ENCODE measurements at places on chromosomes 6 and 20.
A peak's percentile ranks its signal among the peaks of the same experiment; 100 is the strongest.

GRCh38 chr6:7960848-7961247, 50.3 kb upstream of the TXNDC5 start:
- peaks cover 42% of the 10 kb centered on the region for H3K27me3 ChIP-seq
- no peaks in the 10 kb centered on the region for H3K36me3 ChIP-seq
- H3K4me1 ChIP-seq = no peaks in the 10 kb centered on the region
- H3K4me3 ChIP-seq = no peak overlapping the region

DNA sequence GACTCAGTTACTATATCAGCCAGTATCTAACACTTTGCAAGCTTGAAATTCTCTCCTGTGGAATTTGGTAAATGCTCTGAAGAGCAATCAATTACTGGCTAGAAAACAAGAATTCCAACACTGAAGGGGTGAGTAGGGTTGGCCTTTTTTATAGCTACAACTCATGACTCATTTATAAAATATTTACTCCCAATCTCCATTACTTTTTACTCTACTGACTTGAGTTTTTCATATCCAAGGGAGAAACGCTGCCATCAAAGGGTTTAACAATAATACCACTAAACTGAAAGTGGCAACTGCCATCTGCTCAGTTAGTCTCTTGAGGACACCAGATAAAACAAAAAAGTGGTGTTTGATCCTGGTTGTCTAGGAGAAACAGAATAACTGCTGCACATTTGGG, 203.1 kb downstream of the UBE3D start:
- no peaks in the 10 kb centered on the region for H3K36me3 ChIP-seq
- H3K27ac ChIP-seq = no peak overlapping the region
- H3K4me1 ChIP-seq = no peaks in the 10 kb centered on the region

DNA sequence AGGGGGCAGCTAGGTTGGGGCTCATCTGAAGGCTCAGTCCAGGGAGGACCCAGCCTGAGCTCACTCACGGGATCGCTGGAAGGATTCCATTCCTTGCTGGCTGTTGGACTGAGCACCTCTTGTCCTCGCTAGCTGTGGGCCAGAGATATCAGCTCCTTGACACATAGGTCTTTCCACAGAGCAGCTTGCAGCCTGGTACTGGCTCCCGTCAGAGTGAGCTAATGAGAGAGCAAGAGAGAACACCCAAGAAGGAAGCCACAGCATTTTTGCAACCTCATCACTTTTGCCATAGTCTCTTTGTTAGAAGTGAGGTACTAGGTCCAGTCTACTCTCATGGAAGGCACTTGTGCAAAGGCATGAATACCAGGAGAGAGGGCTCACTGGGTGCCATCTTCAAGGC, 179.9 kb downstream of the CDC5L start:
- no peaks in the 10 kb centered on the region for H3K4me1 ChIP-seq
- peaks cover 27% of the 10 kb centered on the region for H3K27me3 ChIP-seq
- no peak for DNase-seq

DNA sequence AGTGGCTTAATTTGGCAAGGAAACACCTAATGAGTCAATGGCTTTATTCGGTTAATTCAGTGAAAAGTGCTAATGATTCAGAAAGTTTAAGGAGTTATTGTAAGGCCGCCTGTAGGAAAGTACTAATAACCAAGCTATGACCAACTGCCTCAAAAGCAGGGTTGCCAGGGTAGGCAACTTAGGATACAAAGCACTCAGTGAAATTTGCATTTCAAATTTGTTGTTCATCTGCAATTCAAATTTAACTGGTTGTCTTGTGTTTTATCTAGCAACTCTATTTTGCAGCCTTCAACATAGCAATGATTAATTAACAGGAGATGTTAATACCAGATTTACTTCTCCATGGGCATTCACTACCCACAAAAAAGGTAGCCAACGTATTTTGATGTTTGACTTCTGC, 412.3 kb downstream of the PRKN start:
- no peak for DNase-seq
- no peaks in the 10 kb centered on the region for H3K36me3 ChIP-seq
- H3K27ac ChIP-seq = no peak overlapping the region
- H3K4me3 ChIP-seq = no peak overlapping the region
- H3K27me3 ChIP-seq = no peaks in the 10 kb centered on the region
- H3K4me1 ChIP-seq = no peaks in the 10 kb centered on the region

DNA sequence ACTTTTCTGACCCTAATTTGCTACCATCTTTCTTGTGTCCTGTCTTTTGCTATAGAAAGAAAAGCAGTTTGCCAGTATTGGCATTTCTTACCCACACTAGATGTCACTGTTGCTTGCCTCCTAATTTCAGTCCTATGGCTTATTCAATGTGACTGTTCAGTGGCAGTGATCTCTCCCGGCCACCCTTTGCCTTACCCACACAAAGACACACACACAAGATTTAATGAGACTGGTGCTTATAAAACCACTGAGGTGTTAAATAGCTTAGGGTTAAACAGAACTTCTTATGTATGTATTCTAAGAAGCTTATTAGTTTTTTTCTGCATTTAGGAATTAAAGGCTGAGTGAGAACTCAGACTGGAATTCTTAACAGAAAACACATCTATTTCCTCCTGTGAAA, 233.6 kb upstream of the ASCC3 start:
- H3K4me3 ChIP-seq = no peak overlapping the region
- H3K27me3 ChIP-seq = no peaks in the 10 kb centered on the region
- no peaks in the 10 kb centered on the region for H3K4me1 ChIP-seq
- DNase-seq = no peak

DNA sequence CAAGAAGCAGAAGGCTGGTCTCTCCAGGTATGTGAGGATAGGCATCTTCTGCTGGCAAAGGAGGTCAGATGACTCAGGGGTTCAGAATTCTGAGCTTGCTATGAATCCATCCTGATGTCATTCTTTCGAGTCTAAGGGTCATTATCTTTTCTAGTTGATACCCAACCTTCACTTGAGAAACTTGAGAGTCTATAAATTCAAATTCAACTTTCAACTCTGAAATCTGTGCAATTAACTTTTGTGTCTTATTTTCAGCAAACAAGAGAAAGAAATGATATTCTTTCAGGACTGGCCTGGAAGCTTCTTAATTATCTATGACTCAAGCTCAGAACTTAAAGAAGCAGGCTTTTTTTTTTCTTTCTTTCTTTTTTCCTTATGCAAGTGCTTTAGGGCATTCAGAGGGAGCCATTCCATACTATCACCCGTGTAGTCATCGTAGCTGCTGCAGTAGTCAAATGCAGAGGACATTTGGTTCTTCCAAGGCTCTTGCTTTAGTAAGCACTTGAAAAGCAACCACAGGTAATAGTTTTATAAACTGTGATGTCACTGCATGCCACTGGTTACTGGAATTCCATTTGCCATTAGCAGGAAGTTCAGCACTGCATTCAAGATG, 93.0 kb downstream of the ADTRP start:
- H3K4me1 ChIP-seq = no peaks in the 10 kb centered on the region
- H3K27ac ChIP-seq = no peak overlapping the region
- no peak overlapping the region for H3K4me3 ChIP-seq
- no peak for DNase-seq
- no peaks in the 10 kb centered on the region for H3K36me3 ChIP-seq
- H3K27me3 ChIP-seq = peaks cover 26% of the 10 kb centered on the region

- H3K4me3 ChIP-seq = no peak overlapping the region
- H3K36me3 ChIP-seq = no peaks in the 10 kb centered on the region
- DNase-seq = no peak
- peaks cover 6% of the 10 kb centered on the region for H3K27me3 ChIP-seq
- peak overlapping the region; percentile 33 for H3K27ac ChIP-seq
Measured at GRCh38 chr6:119138906-119139541, 60.6 kb upstream of the FAM184A start.

GRCh38 chr6:6317825-6318733, 2.4 kb downstream of the F13A1 start:
- H3K27me3 ChIP-seq = peaks cover 64% of the 10 kb centered on the region
- H3K4me3 ChIP-seq = no peak overlapping the region
- H3K27ac ChIP-seq = no peak overlapping the region
- no peaks in the 10 kb centered on the region for H3K36me3 ChIP-seq

DNA sequence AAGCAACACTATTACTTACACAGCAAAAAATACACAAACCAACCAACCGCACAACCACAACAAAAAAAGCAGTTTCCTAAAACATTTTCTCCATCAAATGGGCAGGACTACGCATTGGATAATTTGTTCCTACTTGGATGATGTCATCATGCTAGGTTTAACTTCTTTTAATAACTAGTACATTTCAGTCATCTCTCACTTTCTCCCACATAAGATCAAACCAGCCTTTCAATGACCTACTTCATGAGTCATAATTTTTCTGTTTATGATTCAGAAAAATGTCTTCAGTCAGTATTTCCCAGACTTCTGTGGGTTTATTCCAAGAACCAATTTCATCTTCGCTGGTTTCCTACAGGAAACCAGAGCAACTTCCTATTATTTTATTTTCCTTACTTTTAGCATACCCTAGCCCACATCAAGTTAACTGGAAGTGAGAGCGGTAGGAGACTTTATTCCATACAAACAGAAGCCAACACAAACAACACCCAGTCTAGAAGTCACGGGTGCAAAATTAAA, 134.2 kb downstream of the GMDS start:
- peak overlapping the region; percentile 82 for H3K27ac ChIP-seq
- peaks cover 16% of the 10 kb centered on the region for H3K4me1 ChIP-seq
- no peaks in the 10 kb centered on the region for H3K27me3 ChIP-seq

DNA sequence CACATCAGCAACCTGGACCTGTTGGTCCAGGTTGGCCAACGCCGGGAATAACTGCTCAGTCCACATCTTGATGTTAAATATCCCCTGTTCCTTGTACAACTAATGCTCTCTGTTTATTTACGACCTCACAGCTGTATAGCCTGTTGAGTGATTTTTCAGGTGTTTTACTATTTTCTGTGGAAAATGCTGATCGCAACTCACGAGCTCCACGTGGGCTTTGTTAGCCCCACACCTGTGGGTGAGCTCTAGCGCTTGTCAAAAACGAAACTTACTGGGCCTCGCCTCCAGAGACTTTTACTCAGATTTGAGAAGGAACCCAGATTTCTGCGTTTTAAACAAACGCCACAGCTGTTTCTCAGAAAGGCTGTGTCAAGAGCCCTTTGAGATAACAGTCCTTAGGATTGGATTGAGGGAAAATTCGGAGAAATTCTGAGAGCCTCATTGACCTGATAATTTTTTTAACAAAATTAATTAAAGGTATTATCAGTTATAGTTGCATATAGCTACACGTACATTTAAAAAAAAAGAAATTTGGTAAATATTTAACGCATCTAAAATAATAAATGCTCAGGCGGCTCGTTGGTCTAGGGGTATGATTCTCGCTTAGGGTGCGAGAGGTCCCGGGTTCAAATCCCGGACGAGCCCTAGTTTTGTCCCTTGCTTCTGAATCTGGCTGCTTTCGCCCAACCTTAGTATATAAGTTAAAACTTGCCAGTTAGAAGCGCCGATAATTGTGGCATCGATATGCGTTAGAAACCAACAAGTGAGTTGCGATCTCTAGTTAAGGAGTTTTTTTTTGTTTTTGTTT, 16.7 kb downstream of the HMGN4 start:
- H3K36me3 ChIP-seq = peaks cover 3% of the 10 kb centered on the region
- peak; percentile 42 for DNase-seq
- no peaks in the 10 kb centered on the region for H3K27me3 ChIP-seq
- no peak overlapping the region for H3K4me3 ChIP-seq
- peaks cover 9% of the 10 kb centered on the region for H3K4me1 ChIP-seq
- H3K27ac ChIP-seq = no peak overlapping the region

GRCh38 chr6:75830959-75831885, 82.2 kb downstream of the MYO6 start:
- DNase-seq = no peak
- H3K27me3 ChIP-seq = no peaks in the 10 kb centered on the region
- no peak overlapping the region for H3K27ac ChIP-seq
- no peaks in the 10 kb centered on the region for H3K4me1 ChIP-seq
- no peak overlapping the region for H3K4me3 ChIP-seq

DNA sequence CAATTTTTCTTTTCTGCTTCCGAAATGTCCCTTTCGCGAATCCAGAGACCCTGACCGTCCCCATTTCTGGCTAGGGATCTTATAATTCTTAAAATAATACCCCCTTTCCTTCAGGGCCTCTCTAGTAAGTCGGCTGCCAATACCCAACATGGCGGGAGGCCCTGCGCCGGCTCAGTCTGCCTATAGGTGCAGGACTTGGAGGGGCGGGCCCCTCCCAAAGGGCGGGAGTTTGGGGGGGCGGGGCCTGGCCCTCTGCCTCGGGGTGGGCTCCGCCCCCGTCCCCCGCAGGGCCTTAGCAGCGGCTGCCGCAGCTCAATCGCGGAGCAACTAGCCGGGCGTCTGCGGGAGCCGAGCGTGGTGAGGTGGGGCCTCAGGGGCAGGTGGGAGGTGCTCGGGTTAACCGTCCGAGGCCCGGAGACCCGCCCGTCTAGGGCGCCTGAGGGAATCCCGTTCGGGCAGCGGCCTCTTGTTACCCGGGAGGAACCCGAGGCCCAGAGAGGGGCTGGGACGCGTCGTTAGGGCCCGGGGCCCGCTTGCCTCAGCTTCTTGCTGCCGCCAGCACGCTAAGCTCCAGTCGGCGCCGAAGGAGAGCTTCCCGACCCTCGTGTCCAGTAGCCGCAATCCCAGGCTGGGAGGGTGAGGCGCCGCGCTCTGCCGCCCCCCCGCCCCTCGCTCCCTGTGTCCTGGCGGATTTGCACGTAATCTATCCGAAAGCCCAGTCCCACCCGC, at the start of gene CEP250:
Gene CEP250, plus strand, starts transcription at position 718 of the 729 bp plus-strand sequence. CDS start 6,770 bp downstream, outside the sequence.
- peak; percentile 88 for DNase-seq
- peak within 1 kb of the TSS; percentile 97 for H3K27ac ChIP-seq
- no peaks in the 10 kb centered on the region for H3K4me1 ChIP-seq
- H3K27me3 ChIP-seq = no peaks in the 10 kb centered on the region
- peaks cover 4% of the 10 kb centered on the region for H3K36me3 ChIP-seq

- H3K27me3 ChIP-seq = no peaks in the 10 kb centered on the region
- H3K4me1 ChIP-seq = no peaks in the 10 kb centered on the region
- H3K4me3 ChIP-seq = no peak overlapping the region
- H3K36me3 ChIP-seq = peaks cover 49% of the 10 kb centered on the region
- no peak for DNase-seq
- H3K27ac ChIP-seq = no peak overlapping the region
Measured at GRCh38 chr6:89662659-89663223, 24.2 kb upstream of the LYRM2 start.

- no peak overlapping the region for H3K27ac ChIP-seq
- no peaks in the 10 kb centered on the region for H3K27me3 ChIP-seq
- no peak overlapping the region for H3K4me3 ChIP-seq
- DNase-seq = no peak
- no peaks in the 10 kb centered on the region for H3K4me1 ChIP-seq
Measured at GRCh38 chr6:124881898-124882578, 80.2 kb upstream of the RNF217 start.
